Activated naive CD4-positive, alpha-beta T cell (primary cell): ENCODE measurements at places on chromosomes 6 and 20.

DNA sequence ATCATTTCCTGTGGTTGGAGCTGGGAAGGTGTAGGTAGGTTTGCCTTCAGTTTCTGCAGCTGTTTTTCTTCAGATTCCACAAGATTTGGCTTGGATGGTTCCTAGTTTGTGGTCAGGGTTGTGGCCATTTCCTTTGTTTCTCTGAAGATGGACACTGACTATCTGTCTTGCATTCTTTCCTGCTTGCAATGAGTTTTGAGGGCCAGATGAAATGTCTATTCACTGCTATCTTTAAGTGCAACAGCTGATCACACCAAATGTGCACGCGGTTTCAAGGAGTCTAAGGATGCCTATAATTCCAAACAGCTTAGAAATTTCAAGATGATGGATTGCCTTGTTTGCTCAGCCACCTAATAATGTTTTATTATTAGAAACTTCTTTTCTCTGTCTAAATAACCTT is 28.4 kb downstream of the IL20RA start:
- no peak for DNase-seq

DNA sequence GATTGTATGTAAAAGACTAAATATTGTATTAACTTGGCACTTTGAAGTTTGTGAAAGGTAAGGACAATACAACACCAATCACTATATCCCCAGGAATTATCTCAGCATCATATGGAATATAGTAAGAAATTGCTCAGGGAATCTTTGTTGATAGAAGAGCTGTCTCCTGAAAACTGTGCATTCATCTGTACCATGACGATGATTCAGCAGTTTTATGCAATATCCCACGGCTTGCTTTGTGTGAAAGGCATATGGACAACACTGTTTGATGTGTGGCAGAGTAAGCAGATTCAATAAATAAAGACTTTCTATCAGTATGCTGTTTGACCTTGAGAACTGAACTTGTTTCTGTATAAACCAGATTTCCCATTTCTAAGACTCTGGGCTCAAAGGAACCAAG is 147.5 kb upstream of the PLN start:
- DNase-seq = no peak

DNA sequence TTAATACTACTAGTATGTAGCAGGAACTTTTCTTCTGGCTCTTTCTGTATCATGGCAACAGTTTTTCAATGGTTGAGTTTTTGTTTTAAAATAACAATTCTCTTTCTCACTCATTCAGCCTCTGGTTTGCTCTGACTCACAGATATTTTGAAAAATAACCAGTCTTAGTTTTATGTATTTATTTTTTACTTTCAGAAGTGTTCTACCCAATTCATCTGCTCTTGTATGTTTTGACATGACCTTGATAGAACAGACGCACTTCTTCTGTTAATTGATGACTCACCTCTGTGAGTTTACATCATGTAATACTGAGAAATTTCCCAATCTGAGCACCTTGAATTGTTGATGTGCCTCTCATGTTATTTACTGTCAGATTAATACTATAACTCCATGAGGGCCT is 178.9 kb downstream of the SASH1 start:
- no peak for DNase-seq

- no peak for DNase-seq
Measured at GRCh38 chr6:36430351-36430750, 12.3 kb downstream of the PXT1 start.

GRCh38 chr6:7283676-7284075 is 29.3 kb downstream of the SSR1 start:
- no peak for DNase-seq

DNA sequence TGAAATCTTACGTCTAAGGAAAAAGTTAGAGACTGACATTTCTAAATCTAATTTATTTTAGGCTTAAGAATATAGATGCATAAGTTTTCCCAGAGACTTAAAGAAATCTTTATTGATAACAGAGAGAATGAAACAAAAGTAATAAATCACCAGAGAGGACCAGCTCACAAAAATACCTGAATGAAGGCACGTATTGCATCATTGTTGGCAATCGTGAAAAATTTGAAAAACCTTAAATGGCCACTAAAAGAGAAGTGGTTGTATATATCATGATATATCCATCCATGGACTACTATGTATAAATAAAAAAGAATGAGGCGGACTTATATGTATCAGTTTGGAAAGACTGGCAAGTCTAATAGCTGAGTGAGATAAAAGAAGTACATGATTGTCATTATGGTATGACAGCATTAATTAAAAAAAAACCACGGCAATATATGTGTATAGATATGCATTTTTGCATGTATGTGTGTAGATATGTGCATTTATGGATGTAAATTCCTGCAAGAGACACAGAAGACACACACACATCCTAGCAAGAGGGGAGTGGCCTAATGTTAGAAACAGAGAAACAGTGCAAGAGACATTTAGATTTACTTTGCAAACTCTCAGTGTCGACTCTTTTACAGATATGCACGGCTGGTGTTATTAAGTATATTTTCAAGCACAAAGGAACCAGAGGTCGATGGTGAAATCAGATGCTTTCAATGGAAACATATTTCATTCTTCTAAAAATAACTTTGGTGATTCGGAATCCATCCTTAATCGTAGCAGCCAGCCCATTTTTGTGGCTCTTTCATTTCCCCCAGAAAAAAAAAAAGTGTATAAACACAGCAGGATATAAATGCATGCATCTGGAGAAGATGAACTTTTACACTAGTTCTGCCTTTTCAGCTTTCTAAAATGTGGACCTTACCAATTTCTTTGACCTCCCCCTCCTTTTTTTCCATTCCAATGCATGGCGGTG is 156.1 kb upstream of the SALL4 start:
- no peak for DNase-seq

GRCh38 chr6:15874821-15875220 is 212.0 kb upstream of the DTNBP1 start:
- no peak for DNase-seq

- no peak for DNase-seq
Measured at GRCh38 chr20:9955646-9956045, 79.1 kb upstream of the ANKEF1 start.

- no peak for DNase-seq
Measured at GRCh38 chr6:56593801-56594318, 48.8 kb downstream of the DST start.

- no peak for DNase-seq
Measured at GRCh38 chr6:119132261-119132981, 54.0 kb upstream of the FAM184A start.

DNA sequence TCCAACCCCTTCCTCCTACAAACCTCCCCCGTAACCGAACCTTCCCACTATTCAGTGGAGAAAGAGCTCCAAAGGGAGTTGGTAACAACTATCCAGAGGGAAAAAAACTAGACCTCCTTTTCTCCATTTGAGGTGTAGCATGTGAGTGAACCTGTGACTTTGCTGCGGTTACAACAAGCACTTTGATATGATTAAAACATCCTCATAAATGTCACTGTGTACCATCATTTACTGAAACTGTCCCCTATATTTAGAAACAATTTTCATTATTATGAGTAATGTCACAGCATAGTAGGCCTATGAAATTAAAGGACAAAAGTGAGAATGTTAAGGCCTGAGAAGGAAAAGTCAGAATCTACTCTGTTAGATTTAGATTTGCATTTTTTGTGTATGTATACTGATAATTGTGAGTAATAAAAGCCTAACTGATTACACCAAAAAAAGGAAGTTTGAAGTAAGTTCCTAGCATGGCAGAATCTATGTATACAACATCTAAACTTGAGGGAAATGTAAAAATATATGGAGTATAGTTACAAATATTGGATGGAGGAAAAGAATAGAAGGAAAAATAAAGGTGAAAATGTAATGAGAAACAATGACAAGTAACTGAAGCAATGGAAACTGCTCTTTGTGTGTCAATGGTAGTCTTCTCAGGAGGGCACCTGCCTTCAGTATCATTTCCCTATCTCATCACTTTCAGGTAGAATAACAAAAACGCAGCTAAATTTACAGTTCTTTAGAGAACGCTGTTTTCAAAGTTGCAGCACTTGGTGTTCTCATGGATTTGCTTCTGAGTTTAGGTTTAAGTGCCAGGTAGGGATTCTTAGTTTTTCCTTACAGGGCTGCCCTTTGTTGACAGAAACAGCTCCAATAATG is 145.9 kb downstream of the IMPG1 start:
- no peak for DNase-seq

DNA sequence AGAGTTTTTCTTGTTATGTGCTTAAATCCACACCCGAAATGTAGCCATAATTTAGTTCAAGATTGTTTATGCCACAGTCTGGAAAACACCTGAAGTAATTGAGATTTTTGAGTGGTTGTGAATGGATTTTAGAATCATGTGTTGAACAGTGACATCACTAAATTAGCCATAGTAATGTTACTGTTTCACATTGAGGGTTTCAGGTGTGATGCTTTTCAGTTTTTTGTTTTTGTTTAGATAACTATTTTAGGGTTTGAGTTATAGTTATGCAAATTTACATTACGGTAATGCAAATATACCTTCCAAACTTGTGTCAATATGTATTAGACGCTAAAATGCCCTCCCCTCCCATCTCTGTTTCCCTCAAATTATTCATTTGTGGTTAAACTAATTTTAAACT is 22.9 kb downstream of the QKI start:
- no peak for DNase-seq

- DNase-seq = no peak
Measured at GRCh38 chr6:108565091-108565766, 4.5 kb downstream of the FOXO3 start.

DNA sequence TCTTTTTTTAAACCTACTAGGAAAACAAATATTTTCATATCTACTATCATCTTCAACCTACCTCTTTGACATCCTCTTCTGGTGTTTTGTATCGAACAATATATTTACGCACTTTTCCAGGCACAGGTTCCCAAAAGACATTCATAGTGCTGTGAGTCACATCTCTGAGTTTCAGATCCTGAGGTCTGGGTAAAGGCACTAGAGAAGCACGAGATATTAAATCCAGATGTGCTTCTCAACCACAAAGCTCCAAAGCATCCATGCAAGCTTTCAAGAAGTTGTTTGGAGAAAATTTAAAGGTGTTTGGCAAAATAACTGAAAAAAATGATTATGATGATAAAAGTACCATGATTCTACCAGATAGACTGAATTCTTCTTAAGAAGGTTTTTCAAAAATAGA is 62.7 kb downstream of the COL12A1 start:
- no peak for DNase-seq

GRCh38 chr6:98107801-98108200 is 726.6 kb upstream of the POU3F2 start:
- no peak for DNase-seq

DNA sequence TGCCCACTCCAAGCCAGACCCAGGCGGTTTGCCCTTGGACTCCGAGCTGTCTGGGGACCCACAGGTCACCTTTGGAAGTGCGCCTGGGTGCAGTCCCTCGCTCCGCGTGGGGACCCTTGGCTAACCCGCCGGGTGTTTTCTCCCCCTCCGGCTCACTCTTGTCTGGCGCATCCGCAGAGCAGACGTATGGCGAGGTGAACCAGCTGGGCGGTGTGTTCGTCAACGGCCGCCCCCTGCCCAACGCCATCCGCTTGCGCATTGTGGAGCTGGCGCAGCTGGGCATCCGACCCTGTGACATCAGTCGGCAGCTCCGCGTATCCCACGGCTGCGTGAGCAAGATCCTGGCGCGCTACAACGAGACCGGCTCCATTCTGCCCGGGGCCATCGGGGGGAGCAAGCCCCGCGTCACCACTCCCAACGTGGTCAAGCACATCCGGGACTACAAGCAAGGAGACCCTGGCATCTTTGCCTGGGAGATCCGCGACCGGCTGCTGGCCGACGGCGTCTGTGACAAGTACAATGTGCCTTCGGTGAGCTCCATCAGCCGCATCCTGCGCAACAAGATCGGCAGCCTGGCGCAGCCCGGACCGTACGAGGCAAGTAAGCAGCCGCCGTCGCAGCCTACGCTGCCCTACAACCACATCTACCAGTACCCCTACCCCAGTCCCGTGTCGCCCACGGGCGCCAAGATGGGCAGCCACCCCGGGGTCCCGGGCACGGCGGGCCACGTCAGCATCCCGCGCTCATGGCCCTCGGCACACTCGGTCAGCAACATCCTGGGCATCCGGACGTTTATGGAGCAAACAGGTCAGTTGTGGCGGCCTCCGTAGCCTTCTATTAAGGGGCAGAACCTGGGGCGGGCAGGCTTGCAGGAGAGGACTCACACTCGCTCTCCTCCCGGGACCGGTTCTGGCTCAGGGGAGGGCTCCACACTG is 1.1 kb downstream of the PAX1 start:
- DNase-seq = no peak

DNA sequence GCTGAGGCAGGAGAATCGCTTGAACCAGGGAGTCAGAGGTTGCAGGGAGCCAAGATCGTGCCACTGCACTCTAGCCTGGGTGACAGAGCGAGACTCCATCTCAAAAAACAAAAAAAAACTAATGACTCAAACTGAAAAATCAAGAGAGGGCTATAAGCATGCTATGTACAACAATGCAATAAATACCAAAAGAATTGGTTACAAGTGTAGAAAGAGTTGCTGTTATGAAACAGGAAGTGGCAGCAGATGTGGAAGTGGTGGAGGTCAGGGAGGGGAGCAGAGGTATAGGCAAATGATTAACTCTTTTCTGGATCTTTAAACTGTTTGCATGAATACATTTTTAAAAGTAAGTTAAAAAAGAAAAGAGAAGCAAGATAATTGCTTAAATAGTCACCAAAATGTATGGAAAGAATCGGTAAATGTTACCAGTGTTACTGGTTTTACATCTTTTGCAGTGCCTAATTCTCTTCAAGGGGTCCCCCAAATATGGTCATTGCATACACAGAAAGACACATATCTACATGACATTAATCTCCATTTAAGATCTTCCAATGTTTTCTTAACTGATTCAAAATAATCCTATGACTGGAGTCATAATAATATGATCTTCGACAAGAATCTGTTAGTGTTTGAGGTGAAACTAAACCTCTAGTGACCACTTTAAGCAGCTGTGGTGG is 15.0 kb downstream of the CALHM6 start:
- DNase-seq = no peak
